ENCODE measurements at places on chromosomes 12 and 14.

- no peak for DNase-seq
These were observed 374.3 kb downstream of the C12orf75 start for GRCh38 chr12:105704787-105705186.

- DNase-seq = no peak
These were observed 130.5 kb downstream of the ZFP36L1 start for GRCh38 chr14:68662392-68662791.

- no peak for DNase-seq
These were observed 161.0 kb downstream of the CEP128 start for GRCh38 chr14:80780500-80780899.

DNA sequence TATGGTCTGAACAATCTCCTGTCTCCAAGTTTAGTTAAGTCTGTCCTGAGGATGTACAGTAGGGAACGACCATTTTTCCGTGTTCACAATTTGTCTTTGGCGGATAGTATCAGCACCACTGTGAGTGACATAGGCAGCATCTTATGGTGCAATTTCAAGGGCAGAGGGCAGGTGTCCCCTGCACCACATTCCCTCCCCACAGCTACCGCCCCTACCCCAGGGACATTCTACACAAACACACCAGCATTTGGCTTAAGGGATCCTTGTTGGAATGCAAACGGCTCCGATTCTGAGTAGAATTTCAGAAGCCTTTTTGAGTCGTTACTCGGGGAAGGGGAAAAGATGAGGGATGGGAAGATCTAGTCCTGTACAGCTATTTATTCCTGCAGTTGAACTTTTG, 25.1 kb upstream of the DICER1 start:
- DNase-seq = no peak

GRCh38 chr14:61451491-61451890, 130.1 kb downstream of the PRKCH start:
- no peak for DNase-seq

DNA sequence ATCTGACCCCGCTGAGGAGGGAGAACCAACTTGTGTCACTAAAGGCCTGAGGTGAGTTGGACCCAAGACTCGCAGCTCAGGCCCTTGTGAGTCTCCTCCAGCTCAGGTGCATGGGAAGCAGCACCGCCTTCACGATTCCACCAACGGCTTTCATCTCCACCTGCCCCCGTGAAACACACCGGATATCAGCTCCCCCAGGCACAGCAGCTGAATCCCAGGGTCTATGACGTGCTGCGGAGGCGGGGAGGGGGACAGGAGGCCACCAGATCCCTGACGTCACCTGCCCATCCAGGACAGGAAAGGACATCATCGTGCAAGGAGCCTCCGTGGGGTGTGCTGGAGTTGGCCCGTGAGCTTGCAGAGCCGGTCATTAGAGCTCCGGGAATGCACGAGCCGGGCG, 18.5 kb upstream of the SFSWAP start:
- DNase-seq = no peak

DNA sequence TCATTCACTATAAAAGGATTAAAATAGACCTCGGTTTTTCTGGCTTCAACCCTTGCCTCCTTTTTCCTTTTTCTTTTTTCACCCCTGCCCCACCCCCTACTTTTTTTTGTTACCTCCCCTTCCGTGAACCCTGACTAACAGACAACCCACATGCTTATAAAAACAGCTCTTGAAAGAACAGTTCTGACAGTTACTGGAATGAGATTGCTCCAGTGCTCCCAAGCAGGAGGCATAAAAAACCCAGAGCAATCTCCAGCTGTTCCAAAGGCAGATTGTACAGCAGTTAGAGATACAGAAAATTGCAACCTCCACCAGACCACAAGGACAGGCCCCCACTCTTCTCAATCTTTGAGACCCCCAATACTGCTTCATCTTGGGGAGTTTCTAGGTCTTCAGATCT, 29.9 kb upstream of the TMEM260 start:
- no peak for DNase-seq

- no peak for DNase-seq
These were observed 53.8 kb downstream of the PHETA1 start for GRCh38 chr12:111314953-111315539.

- DNase-seq = no peak
These were observed 196 bp upstream of the MYH6 start for GRCh38 chr14:23408307-23408630.

GRCh38 chr12:8544295-8544694, 3.6 kb upstream of the CLEC4E start:
- DNase-seq = peak; percentile 22

GRCh38 chr14:61470261-61470960, 149.0 kb downstream of the PRKCH start:
- DNase-seq = peak; percentile 71

GRCh38 chr14:56181681-56182085, 63.5 kb downstream of the PELI2 start:
- no peak for DNase-seq

- no peak for DNase-seq
These were observed 320.7 kb downstream of the SOX5 start for GRCh38 chr12:23628806-23629205.

DNA sequence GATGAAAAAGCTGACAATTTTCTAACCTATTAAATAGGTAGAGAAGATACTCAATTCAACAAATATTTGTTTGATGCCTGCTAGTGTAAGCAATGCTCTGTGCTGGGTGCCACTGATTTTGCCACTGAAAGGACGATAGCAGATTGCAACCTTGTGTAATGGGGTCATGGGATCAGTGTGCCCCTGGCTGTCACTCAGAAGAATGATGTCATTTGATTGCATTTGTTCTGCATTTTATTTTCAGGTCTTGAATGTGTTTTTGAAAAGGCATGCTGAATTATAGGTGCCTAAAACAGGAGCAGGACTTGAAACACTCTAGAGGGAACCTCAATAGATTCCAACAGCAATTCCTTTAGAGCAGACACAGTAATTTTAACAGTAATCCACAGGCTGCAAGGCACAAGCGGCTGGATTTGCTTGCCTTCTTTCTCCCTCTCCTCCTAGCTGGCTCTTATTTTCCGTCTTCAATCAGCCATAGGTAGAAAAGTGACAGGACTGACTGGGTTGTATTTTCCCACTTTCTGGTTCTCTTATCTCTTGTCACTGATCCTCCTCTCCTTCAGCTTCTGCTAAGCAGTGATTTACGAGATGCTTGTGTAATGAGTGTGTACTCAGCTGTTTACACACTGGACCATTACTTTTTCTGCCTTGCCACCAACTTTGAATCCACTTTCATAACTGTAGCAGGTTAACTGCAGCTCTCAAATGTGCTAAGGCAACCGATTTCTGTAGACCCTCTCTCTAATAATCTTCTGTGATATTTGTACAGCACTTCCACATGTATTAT, 4.1 kb downstream of the PLXNC1 start:
- no peak for DNase-seq

DNA sequence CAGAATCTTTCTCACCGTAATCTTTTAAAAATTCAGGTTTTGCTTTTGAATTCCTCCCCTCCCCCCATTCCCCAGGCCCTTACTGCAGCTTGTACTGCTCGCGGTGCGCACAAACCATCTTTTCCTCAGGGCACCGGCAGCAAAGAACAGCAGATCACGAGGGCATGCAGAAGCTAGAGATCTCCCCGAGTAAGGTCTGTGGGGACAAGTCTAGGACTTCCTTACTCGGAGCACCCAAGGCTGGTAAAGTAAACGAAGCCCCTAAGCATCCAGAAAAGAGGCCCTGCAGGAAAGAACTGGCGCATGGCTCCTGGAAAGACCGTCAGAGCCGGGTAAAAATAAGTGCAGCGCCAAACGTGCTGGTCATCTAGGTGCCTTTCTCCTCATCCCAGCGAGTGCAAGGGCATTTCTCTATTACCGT, 727 bp downstream of the LDHB start:
- peak; percentile 10 for DNase-seq

DNA sequence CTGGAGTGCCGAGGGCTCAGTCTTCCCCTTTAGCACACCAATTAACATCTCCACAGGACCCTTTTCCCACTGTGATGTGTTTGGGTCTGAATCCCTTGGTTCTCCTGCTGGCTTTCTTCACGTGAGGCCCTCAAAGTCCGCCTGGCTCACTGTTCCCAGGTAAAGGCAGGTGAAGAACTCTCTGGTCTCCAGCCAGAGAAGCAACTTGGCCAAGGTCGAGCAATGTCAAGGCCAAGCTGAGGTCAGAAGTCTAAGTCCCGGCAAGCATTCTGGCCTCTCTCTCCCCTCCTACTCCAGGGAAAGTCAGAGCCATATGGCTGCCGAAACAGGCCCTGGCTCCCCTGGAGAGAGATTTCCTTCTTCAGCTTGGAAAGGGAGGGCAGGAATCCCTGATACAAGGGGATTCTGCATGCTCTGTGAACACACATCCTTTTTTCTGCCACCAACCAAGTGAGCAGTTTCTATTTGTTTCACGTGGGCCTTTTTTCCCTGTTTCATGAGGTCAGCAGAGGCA, 61.4 kb upstream of the ESRRB start:
- DNase-seq = no peak

GRCh38 chr12:119802472-119802871, 74.6 kb downstream of the CIT start:
- peak; percentile 70 for DNase-seq

- DNase-seq = no peak
These were observed 9.3 kb upstream of the CDCA4 start for GRCh38 chr14:105030194-105030593.

DNA sequence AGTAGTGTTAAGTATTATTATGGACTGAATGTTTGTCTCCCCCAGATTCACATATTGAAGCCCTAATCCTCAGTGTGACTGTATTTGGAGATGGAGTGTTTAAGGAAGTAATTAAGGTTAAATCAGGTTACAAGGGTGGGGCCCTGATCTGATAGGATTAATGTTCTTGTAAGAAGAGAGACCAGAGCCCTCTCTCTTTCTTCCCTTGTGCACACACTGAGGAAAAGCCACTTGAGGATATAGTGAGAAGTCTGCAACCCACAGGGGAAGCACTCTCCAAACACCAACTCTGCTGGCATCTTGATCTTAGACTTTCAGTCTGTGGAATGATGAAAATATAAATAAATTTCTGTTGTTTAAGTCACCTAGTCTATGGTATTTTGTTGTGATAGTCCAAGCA, 2.2 kb upstream of the KLRG1 start:
- DNase-seq = no peak

DNA sequence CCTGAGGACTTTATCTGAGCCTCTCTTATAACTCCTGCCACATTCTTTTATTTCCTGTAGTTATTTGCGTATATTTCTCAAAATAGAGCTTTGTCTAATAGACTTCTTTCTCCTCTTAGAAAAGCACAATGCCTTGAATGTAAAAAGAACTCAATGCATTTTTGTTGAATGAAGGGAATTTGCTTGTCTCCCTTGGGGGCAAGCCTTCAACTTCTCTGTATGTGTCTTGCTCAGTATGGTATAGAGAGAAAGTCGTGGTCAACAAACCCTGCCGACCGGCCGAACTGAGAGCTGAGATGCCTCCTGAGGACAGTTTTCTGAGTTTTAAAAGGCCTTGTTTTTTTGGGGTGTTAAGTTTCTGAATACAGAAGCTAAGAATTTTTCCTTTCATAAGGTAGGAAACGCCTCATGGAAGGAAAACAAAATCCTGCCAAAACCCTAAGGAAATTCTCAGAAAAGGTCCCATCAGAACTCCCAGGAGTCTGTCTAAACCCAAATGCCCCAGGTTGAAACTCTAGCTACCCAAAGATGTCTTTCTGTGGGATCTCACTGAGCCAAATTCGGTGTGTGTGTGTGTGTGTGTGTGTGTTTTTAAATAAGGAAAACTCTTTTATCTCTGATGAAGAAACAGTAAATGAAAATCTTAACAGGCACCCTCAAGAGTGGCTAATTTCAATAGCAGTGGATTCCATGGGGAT, 136.6 kb downstream of the C12orf75 start:
- no peak for DNase-seq

DNA sequence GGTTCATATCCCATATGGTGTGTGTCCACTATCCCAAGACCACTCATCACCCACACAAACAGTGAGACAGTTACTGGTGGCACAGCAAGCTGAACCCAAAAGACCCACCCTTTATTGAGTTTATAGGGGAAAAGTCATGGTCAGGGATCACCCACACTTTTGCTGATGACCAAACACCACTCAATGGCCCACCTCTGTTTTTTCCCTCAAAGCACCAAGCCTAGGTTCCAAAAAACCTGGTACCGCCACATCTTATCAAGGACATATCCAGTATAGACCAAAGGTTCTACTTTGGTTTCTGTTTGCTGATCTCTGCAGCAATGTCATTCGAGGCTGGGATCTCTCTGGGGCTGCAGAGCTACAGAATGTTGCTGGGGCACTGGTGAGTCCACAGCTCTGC, 19.7 kb upstream of the OR6S1 start:
- no peak for DNase-seq

DNA sequence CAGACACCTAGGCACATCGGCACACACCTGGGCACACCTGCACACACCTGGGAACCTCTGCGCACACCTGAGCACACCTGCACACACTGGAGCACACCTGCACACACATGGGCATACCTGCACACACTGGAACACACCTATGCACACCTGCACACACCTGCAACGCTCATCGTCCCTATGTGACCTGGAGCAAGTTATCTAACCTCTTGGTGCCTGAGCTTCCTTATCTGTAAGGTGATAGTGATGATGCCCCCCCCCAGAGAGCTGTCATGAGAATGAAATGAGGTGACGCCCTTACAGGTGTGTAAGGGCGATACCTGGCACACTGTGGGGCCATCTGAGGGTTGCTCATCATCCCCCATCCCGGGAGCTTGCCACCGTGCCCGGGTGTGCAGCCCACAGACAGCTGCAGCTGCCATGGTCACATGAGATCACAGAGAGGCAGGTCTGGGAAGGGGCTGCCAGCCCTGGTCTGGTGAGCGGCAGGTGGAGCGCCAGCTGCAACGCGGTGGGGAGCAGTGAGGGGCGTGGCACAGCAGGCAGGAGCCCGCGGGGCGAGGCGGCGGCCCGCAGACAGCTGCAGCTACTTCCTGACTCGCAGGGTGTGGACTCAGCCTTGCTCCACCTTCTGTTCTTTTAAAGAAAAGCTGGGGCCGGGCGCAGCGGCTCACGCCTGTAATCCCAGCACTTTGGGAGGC, 59.9 kb upstream of the FBRSL1 start:
- no peak for DNase-seq

DNA sequence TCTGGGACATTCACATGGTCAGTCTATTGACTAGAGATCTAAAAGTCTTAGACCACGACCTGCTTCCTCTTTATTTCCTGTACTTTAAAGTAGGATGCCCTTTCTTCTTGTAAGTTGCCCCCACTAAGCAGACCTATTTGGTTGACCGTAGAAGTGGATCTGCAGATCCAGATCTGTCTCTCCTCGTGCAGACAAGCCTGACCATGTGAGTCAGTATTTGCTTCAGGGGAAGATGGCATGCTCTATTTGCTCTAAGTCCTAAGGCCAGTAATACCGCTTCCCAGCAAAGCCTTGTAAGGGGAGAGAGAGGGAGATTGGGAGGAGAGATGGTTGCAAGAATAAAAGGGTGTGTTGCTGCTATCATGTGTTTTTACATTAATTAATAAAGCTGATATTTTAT, 46.8 kb downstream of the KCNC2 start:
- no peak for DNase-seq

DNA sequence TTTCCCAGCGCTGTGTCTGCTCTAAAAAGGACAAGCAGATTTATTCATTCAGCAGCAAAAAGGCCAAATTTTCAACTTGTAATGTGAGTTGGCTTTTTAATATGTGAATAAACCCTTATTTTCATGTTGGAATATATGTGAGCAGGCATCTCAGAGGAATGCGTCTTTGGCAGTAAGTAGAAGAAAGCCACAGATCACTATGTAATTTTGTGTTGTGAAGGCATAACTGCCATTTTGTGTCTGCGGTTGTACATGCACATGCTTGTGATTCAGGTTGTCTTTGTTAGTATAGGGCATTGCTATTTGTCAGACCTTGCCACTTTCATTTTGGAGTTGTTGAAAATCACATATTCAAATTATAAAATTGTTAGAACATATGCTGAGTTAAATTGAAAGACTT, 398.8 kb upstream of the RGS6 start:
- no peak for DNase-seq
